ENCODE measurements at places on chromosomes 7 and 10.

- no peak for DNase-seq
Observed at GRCh38 chr10:22481687-22482539, 136.6 kb downstream of the SPAG6 start.

DNA sequence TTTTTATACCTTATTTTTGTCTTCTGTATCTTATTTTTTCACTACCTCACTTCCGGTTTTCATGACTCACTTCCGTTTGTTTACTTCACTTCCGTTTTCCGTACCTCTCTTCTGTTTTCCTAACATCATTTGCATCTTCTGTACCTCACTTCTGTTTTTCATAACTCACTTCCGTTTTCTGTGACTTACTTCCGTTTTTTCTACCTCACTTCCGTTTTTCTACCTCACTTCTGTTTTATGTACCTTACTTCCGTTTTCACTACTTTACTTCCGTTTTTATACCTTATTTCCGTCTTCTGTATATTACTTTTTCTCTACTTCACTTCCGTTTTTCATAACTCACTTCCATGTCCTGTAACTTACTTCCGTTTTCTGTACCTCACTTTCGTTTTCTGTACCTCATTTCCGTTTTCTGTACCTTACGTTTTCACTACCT is 492.5 kb upstream of the AKR1E2 start:
- DNase-seq: no peak

DNA sequence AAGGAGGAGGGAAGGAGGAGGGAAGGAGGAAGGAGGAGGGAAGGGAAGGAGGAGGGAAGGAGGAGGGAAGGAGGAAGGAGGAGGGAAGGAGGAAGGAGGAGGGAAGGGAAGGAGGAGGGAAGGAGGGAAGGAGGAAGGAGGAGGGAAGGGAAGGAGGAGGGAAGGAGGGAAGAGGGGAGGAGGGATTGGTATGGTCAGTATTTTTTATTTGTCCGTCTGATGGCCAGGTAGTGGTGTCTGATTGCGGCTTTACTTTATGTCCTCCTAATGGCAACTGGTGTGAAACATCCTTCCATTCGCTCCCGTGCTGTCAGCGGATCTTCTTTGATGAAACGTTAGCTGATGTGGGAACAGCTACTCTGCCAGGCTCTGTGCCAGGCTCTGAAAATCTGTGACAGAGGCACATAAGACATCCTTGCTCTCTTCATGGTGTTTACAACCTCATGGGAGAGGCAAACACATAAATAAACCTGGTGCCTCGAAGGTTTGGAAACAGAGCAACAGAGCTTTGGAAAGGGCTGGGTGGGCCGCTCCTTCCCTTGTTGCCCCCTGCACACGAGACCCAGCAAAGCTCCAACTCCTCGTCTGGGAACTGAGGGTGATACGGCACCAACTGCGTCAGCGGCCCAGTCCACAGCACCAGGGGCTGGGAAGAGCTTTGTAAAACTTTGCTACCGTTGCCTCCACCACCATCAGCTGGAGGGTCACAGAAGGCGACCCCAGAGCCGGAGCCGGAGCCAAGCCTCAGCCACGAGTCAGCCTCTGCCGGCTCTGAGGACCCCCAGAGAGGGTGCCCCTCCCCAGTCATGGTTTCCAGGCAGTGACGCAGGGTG is 40.3 kb downstream of the PDGFA start:
- DNase-seq: no peak

- DNase-seq: peak; percentile 74
Observed at GRCh38 chr10:8048281-8049008, 6.0 kb upstream of the GATA3 start.

- peak; percentile 71 for DNase-seq
Observed at GRCh38 chr10:102452672-102453340, 1.5 kb upstream of the C10orf95 start.

GRCh38 chr10:49688920-49689319 is 9.5 kb downstream of the C10orf53 start:
- DNase-seq: no peak

GRCh38 chr10:101140084-101140949 is 9.2 kb downstream of the TLX1 start:
- DNase-seq: no peak

DNA sequence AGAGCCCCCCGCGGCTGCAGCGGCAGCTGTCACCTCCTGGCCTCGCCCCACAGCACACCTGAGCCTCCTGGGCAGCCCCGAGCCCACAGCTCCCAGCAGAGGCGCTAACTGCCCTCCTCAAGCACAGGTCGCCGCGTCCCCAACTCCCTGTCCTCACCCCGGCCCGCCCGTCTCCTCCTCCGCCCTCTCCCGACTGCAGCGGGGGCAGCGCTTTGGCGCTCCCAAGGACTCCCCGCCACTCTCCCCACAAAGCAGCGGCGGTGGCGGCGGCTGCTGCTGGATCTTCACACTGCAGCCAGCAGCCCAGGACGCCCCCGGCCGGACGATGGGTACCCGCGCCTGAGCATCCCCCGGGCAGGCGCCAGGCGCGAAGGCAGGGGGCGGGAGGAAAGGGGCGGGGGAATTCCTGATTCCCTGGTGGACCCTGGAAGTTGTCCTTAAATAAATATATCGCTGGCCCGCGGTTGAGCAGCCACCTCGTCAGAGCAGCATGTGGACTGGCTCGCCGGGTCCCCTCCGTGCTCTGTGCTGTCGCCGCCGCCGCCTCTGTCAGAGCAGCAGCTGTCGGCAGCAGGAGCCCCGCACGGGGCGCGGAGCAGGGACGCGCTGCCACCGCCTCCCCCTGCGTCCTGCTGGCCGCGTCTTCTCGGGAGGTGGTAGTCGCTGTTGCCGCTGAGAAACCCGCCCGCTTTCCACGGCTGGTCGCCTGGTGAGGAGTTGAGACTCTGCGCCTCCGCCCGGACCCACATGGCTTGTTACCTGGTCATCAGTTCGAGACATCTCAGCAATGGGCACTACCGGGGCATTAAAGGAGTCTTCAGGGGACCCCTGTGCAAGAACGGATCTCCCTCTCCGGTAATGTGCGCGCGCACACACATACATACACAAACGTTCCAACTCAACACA is at the start of gene ZNF804B:
Gene ZNF804B, plus strand, starts transcription at position 471 of the 906 bp plus-strand sequence. Its CDS starts 277 bp downstream, at position 748.
- no peak for DNase-seq

DNA sequence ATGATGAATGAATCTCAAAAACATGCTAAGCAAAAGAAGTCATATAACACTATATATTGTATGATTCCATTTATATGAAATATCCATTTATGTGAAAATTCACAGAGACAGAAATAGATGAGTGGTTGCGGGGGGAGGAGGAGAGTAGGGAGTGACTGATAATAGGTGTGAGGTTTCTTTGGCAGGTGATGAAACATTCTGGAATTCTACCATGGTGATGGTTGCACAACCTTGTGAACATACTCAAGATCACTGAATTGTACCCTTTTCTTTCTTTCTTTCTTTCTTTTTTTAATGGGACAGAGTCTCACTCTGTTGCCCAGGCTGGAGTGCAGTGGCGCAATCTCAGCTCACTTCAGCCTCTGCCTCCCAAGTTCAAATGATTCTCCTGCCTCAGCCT is 10.7 kb downstream of the SVOPL start:
- no peak for DNase-seq

GRCh38 chr7:113519472-113519871 is 399.3 kb downstream of the PPP1R3A start:
- DNase-seq: no peak

DNA sequence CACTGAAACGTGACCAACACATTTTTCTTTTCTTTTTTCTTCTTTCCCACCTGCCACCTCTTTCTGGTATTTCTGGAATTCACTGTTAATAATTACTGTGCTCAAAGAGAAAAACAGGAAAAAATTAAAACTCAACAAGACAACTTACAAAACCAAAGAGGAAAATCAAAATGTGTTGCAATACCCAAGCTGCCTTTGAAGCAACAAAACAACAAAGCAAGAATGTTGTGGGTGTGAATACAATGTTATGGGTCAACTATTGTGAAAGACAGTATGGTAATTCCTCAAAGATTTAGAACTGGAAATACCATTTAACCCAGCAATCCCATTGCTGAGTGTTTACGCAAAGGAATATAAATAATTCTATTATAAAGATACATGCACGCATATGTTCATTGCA is 415.1 kb downstream of the GFRA1 start:
- no peak for DNase-seq

DNA sequence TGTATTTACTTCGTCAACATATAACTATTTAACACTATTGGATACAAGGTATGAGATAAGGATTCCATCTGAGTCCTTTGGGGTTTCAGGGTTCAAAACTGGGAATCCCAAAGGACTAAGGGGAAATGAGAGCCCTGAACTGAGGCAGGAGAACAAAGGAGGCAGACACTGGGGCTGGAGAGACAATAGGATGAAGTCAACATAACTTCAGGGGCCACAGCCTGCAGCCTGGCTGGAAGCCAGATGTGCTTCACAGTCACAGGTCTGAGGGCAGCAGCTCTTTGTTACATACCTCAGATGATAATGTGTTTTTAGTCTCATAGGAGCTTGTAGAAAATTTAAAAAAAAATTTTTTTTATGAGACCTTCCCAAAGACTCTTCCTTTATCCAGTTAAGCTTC is 73.3 kb downstream of the NRF1 start:
- no peak for DNase-seq

DNA sequence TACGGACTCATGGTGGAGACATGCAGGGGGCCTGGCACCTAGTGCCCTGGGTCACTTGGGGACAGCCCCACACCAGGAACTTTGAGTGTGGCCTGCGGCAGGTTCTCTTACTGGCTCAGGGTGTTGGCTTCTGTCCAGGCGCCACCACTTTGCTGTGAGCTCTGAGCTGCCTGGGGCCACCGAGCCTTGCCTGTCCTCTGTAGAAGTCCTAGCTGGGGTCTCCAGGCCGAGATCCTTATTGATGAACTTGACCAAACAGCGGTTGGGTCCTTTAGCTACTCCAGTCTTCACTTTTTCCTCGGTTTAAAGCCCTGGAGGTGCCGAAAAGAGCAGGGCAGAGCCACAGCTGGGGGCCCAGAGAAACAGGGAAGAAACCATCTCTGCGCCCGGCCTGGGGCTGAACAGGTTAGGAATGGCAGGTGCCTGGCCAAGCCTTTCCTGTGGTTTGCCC is 41.3 kb downstream of the ZNF467 start:
- DNase-seq: no peak

GRCh38 chr7:115630049-115630448 is 400.5 kb downstream of the TFEC start:
- DNase-seq: no peak

GRCh38 chr7:27324246-27324645 is 81.6 kb downstream of the EVX1 start:
- no peak for DNase-seq

GRCh38 chr7:5549096-5549763 is 125.6 kb upstream of the TNRC18 start:
- no peak for DNase-seq

- DNase-seq: peak; percentile 54
Observed at GRCh38 chr10:124595143-124595883, 133.7 kb downstream of the LHPP start.

DNA sequence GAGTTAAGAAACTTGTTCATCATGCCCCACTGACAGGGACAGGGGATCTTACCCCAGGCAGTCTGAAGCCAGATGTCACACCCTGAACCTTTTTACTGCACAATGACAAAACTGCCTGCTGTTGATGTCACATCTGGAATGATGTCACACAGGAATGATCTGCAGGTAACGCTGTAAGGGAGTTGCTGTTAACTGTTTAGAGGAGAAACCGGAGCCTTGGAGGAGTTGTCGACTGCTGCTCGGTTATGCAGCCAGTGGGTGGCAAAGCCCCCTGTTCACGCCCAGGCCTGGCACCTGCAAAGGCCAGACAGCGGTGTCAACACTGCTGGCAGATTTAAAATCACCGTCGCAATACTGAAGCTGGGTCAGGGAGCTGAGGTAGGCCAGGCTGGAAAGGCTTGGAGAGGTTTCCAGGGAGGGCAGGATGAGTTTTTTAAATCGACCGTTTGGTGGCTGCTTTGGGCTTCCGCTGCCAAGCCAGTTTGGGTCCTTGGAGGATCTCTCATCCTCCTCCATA is 10.0 kb upstream of the SLIT1 start:
- DNase-seq: peak; percentile 25

DNA sequence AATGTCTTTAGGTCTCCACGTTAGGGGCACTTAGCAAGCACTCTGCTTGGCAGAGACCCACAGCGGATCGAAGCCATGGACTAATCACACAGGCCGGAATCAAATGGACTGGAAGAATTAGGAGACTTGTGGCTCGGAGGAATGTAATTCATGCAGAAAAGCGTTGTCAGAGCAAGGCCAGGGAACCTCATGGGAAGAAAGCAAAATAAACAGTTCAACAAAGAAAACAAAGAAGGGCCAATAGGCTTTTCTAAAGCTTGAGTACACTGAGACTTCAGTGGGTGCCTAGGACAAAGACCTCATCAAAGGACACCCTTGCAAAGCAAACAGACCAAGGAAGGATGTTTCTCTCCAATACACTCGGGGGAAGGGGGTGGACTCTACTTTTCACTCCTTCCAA is 171.1 kb downstream of the GLI3 start:
- DNase-seq: no peak

GRCh38 chr10:76334255-76334654 is 902.8 kb downstream of the LRMDA start:
- DNase-seq: no peak

DNA sequence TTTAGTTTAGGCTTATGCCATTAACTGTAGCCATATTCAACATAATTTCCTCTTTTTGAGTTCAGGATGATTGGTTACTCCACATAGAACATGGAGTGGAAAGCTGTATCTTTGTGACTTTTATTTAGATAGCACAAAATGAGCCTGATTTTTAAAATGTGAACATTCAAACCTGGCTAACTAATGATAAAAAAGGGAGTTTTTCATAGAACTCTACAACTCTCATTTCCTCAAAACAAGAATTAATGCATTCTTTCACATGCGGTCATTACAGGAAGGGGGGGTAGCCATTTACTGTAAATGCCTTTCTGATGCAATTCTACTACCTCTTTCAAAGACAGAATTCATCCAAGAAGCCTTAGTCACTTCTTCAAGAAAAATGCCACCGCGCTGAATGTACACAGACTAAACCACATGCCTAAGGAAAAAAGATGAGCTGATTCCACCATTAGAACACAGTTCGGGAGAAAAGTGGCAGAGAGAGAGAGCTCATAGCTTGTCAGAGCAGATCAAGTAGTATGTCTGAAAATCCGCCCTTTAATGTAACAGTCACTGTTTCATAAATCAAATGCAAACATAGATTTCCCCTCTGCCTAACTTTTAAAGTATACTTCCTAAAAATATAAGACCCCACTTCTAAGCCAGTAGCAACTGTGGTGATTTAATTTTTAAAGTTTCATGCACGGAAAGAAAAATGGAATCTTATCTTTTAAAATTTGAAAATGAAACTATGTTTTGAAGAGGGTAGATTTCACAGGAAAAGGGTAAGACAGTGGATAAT is 226.4 kb upstream of the KLF14 start:
- DNase-seq: peak; percentile 81

- no peak for DNase-seq
Observed at GRCh38 chr10:59677253-59677831, 32.3 kb downstream of the SLC16A9 start.
